ENCODE measurements at places on chromosomes 12 and 14.

DNA sequence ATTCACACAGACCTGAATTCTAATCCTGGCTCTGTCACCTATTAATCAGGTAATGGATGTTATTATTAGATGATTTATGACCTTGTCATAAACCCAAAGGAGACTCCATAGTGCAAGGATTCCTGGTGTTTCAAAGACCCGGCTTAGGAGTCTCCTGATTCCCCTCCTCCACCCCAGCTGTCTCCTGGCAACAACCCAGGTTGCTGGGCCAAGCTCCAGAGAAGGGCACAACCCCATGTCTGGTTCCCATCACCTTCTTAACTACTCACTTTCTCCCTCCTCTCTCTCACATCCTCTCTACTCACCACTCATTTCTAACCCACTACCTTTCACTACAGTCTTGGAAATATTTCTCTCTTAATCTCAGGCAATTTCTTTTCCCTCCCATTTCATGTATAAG, 41.6 kb downstream of the RHOJ start:
- no peak for DNase-seq

DNA sequence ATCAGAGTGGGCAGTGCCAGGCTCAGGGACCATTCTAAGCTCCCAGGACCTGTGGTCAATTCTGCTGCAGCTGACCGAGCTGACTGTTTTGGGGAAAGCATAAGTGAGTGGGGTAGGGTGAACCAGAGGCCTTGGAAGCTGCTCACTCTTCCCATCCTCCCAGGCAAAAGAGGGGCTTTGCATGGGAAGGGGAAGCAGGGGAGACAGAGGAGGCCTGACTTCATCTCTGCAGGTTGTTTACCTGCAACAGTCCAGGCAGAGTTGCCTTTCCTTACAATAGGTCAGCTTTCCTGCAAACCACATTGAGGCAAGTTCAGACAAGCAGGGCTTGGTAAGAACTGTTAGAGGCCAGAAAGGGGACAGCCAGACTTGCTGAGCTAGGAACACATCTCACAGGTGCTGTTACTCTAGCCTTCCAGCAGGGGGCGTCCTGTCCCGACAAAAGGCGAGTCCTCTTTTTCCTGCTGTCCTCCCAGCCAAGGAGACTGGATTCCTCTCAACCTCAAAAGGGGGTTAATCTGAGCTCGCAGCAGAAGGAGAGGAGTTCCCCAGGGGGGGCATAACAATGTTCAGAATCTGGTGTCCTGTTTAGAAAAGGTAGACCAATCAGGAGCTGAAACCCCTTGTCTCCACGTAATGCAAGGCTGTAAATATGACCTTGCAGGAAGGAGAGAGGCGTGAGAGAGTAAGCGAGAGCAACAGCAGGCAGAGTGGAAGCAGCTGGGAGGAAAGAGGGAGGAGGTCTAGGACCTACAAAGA, 4.3 kb upstream of the DHRS2 start:
- DNase-seq, result peak; percentile 70

GRCh38 chr14:76832503-76832988, 6.3 kb downstream of the LRRC74A start:
- no peak for DNase-seq

DNA sequence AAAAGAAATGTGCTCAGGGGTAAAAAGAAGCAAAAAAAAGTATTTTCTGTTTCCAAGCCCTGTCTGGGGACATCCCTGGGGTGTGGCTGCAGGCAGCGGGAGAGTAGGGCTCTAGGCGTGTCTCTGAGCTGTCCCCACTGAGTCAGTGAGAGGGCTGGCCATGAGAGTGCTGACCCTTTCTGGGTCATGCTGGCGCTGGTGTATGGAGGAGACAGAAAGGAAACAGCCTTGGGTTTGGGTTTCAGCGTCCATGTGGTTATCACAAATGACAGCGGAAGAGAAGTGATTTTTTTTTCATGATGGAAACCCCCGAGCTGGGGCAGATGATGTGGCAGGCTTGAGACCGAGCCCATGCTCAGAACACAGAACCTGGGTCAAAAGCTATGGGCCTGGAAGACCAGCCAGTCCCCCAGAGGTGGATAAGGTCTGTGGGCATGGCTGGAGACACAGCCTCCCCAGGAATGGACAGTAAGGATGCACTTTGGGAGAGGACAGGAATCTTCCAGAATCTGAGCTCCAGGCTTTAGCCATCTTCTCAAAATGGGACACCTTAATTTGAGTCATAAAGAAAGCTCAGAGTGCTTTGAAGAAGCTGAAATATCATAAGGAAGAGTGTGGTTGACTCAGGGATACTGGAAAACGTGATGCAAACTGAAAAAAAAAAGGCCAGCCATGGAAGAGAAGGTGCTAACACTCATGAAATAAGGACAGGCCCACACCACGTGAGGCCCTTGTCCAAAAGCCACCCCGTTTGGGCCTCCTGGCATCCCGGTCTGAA, 36.2 kb downstream of the SYNE3 start:
- no peak for DNase-seq

DNA sequence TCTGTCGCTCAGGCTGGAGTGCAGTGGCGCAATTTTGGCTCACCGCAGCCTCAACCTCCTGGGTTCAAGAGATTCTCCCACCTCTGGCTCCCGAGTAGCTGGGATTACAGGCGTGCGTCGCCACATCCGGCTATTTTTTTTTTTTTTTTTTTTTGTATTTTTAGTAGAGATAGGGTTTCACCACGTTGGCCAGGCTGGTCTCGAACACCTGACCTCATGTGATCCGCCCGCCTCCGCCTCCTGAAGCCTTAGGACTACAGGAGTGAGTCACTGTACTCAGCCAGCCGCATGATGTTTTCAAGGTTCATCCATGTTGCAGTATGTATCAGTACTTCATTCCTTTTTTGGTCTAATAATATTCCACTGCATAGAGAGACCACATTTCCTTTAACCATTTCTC, 2.4 kb upstream of the RNF34 start:
- no peak for DNase-seq

GRCh38 chr12:120971299-120972180, 6.8 kb upstream of the HNF1A start:
- DNase-seq, result peak; percentile 74
